ENCODE measurements at places on chromosomes 12 and 14. TPM values are rescaled to one million over a fixed set of nuclear protein-coding genes. Genes with fewer than 3 reads are reported as not detected.

GRCh38 chr12:52213564-52214420 lies 19.3 kb upstream of the KRT7 start:
- peaks cover 16% of the 10 kb centered on the region for H3K27me3 ChIP-seq
- H3K27ac ChIP-seq: peak overlapping the region; percentile 72
- peak; percentile 79 for DNase-seq
- no peak overlapping the region for H3K4me3 ChIP-seq

DNA sequence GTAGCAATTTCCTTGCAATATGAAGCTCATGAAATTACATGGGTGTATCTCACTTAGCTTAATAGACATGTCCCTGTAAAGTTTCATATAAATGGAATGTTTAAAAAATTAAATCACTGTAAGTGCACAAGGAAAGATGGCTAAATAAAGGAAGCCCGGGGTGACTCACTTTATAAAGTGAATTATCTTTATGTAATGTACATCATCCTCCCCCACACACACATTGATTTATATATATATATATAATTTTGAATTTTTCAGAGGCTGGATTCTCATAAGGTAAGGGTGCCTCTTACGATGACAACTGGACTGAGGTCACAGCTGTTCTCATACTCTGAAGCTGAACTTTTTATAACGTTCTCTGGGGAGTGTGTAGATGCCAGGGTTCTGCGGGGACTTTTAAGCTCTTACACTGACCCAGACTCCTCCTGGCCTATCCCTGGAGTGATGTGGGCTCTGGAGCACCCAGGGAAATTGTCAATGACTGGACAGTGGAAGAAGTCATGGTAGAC lies 108.7 kb upstream of the HIF1A start:
- peak overlapping the region; percentile 1 for H3K27ac ChIP-seq
- H3K36me3 ChIP-seq: no peaks in the 10 kb centered on the region
- H3K4me3 ChIP-seq: no peak overlapping the region
- no peaks in the 10 kb centered on the region for H3K27me3 ChIP-seq

DNA sequence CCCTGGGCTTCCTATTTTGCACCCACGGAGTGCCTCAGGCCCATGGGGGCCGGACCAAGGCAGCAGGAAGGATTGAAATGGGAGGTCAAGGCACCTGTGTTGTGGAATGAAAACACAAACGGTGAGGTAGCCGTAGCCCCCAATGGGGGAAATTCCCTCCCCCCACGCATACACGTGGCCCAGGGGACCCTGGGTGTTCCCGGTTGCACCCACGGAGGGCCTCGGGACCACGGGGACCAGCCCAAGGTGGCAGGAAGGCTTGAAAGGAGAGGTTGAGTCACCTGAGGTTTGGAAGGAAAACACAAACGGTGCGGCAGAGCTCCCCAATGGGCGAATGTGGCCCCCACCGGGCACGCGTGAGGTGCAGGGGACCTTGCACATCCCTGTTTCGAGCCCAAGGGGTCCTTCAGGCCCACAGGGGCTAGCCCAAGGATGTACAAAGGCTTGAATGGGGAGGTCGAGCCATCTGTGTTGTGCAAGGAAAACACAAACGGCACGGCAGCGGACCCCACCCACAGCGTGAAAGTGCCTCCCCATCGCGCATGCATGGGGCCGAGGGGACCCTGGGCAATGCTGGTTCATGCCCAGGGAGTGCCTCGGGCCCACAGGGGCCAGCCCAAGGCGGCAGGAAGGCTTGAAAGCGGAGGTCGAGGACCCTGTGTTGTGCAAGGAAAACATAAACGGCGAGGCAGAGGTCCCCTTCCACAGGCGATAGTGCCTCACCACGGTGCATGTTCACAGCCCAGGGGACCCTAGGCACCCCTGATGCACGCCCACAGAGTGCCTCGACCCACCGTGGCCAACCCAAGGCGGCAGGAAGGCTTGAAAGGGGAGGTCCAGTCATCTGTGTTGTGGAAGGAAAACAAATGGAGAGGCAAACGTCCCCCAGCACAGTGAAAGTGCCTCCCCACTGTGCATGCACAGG lies 376.7 kb downstream of the ALG10 start:
- peaks cover 3% of the 10 kb centered on the region for H3K36me3 ChIP-seq
- no peak overlapping the region for H3K27ac ChIP-seq
- H3K4me3 ChIP-seq: no peak overlapping the region
- no peaks in the 10 kb centered on the region for H3K4me1 ChIP-seq
- no peaks in the 10 kb centered on the region for H3K27me3 ChIP-seq
- DNase-seq: peak; percentile 9

- H3K27ac ChIP-seq: no peak overlapping the region
- no peaks in the 10 kb centered on the region for H3K36me3 ChIP-seq
- H3K4me3 ChIP-seq: no peak overlapping the region
- no peak for DNase-seq
- H3K4me1 ChIP-seq: no peaks in the 10 kb centered on the region
- no peaks in the 10 kb centered on the region for H3K27me3 ChIP-seq
Observed at GRCh38 chr12:72863671-72864070, 591.5 kb downstream of the TRHDE start.

- no peak overlapping the region for H3K27ac ChIP-seq
- no peak overlapping the region for H3K4me3 ChIP-seq
- H3K27me3 ChIP-seq: peaks cover 7% of the 10 kb centered on the region
- peaks cover 7% of the 10 kb centered on the region for H3K4me1 ChIP-seq
- DNase-seq: no peak
Observed at GRCh38 chr14:104359301-104359968, 220.1 kb upstream of the C14orf180 start.

DNA sequence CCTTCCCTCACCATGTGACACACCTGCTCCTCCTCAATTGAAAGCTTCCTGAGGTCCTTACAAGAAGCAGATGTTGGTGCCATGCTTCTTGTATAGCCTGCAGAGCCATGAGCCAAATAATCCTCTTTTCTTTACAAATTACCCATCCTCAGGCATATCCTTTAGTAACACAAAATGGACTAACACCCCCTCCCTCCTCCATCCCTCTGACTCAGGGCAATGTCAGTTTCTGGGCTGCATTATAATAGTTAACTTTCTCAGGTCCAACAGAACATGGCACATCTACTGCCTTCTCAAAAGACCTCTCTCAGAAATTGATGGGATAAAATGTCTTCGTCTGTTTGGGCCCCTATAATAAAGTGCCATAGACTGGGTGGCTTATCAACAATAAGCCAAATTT lies 287.0 kb downstream of the DPF3 start:
- peaks cover 27% of the 10 kb centered on the region for H3K27me3 ChIP-seq
- no peak for DNase-seq
- H3K27ac ChIP-seq: no peak overlapping the region
- no peaks in the 10 kb centered on the region for H3K36me3 ChIP-seq

DNA sequence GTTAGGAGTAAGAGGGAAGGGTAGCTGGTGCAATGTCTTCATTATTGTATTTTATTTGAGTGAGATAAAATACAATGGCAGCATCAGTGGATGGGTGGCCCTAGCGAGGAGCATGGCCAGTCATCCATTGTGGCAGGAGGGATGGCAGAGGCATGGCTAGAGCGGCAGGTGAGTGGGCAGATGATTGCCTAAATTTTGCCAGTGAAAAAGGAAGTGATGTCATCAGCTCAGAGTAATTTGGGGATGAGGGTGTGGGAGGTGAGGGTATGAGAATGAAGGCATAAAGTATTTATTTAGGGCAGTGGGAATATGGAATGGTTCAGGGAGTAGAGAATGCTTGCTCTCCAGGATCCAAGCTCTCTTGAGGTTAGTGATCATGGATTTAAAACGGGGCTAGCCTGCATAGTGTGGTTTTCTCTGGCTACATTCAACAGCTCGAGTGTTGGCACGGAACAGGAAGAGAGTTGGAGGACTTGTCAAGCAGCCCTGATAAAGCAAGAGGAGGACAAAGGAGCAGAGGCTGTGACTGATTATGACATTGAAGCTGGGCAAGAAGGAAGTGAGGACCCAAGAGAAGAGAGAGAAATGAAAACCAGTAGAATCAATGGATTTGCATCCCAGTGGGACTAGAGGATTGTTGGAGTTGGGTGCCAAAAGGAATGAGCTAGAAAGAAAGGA lies 18.7 kb upstream of the SERPINA6 start:
- peaks cover 12% of the 10 kb centered on the region for H3K27me3 ChIP-seq
- H3K36me3 ChIP-seq: no peaks in the 10 kb centered on the region
- no peak for DNase-seq

- H3K36me3 ChIP-seq: no peaks in the 10 kb centered on the region
- H3K4me1 ChIP-seq: peaks cover 17% of the 10 kb centered on the region
- no peak for DNase-seq
- peak within 1 kb of the TSS; percentile 24 for H3K27ac ChIP-seq
- H3K4me3 ChIP-seq: peak within 1 kb of the TSS; percentile 66
Observed at GRCh38 chr12:53231921-53232645, at the start of gene RARG. Gene RARG, minus strand, starts transcription at chr12:53232209. Its CDS starts 4,664 bp downstream, at chr12:53227545.

GRCh38 chr14:23442721-23443356 lies 7.4 kb upstream of the MYH7 start:
- H3K36me3 ChIP-seq: no peaks in the 10 kb centered on the region
- peaks cover 13% of the 10 kb centered on the region for H3K27me3 ChIP-seq
- no peak overlapping the region for H3K27ac ChIP-seq
- peaks cover 13% of the 10 kb centered on the region for H3K4me1 ChIP-seq
- no peak overlapping the region for H3K4me3 ChIP-seq
- DNase-seq: no peak

- H3K27ac ChIP-seq: peak overlapping the region; percentile 85
- peaks cover 9% of the 10 kb centered on the region for H3K4me1 ChIP-seq
Observed at GRCh38 chr14:50666772-50667683, 1.1 kb downstream of the SAV1 start.

DNA sequence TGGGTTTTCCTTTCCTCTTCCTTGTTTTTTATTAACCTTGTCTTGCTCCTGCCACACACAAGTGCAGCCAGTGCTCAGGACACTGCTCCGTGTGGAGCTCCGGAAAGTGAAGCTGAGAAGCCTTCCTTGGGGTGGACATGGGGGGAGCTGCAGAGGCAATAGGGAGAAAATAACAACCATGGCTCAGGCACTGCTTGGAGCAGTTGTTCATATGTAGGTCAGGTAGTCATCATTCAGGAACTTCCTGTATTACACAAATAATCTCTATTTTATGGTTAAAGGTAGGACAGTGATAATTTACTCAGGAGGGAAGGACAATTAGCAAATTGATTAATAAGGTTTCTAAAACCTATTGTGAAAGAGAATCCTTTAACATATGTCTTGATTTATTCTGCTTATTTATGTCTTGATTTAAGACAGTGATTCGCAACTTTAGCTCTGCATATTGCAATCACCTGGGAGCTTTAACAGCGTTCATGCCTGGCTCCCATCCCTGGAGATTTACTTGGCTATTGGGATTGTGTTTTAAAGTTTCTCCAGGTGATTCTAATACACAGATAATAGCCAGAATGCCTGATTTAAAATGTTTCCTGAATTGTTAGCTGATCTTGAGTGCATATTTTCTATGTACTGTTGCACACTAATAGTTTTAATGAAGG lies 92.1 kb downstream of the ETV6 start:
- H3K4me1 ChIP-seq: peaks cover 19% of the 10 kb centered on the region
- no peak overlapping the region for H3K27ac ChIP-seq
- no peak overlapping the region for H3K4me3 ChIP-seq
- H3K27me3 ChIP-seq: no peaks in the 10 kb centered on the region

DNA sequence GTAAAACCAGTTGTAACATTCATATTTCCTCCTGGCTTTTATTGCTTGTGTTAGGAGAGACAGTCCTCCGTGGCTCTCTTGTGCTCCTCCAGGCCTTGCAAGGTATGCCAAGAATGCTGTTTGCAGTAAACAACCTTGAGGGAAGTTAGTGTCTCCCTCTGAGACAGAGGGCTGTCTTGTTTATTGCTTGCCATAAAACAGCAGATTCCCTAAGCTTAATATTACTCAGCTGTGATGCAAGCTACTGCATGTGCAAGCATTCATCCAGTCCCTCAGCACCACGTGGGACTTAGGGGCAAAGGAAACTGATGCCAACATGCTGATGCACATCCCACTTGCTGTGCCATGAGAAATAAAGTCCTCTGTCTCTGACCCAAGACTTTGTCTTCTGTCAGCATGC lies 6.6 kb downstream of the POMT2 start:
- no peaks in the 10 kb centered on the region for H3K27me3 ChIP-seq
- H3K4me3 ChIP-seq: no peak overlapping the region
- no peak for DNase-seq
- peaks cover 7% of the 10 kb centered on the region for H3K36me3 ChIP-seq
- no peak overlapping the region for H3K27ac ChIP-seq

DNA sequence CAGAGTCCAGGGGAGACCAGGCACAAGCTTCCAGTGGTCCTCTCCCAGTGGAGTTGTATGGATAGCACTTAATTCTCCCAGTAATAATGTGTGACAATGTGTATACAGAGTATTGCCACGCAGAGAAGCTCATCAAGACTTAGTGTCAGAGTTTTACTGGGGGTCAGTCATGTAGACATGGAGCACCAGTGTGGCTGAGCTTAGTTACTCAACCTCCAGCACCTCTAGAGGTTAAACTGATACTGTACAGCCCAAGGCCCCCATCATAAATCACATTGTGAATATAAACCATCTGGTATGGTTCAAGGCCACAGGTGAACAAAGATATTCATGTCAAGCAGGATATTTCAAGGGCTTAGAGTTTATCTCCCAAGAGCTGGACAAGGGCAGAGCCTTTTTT lies 378.1 kb upstream of the TMPO start:
- H3K36me3 ChIP-seq: no peaks in the 10 kb centered on the region
- no peaks in the 10 kb centered on the region for H3K27me3 ChIP-seq
- H3K27ac ChIP-seq: no peak overlapping the region
- H3K4me1 ChIP-seq: no peaks in the 10 kb centered on the region
- DNase-seq: no peak
- no peak overlapping the region for H3K4me3 ChIP-seq

GRCh38 chr14:92585981-92586937 lies 72.7 kb downstream of the RIN3 start:
- H3K36me3 ChIP-seq: no peaks in the 10 kb centered on the region
- H3K27ac ChIP-seq: no peak overlapping the region
- H3K4me3 ChIP-seq: no peak overlapping the region
- H3K27me3 ChIP-seq: no peaks in the 10 kb centered on the region

DNA sequence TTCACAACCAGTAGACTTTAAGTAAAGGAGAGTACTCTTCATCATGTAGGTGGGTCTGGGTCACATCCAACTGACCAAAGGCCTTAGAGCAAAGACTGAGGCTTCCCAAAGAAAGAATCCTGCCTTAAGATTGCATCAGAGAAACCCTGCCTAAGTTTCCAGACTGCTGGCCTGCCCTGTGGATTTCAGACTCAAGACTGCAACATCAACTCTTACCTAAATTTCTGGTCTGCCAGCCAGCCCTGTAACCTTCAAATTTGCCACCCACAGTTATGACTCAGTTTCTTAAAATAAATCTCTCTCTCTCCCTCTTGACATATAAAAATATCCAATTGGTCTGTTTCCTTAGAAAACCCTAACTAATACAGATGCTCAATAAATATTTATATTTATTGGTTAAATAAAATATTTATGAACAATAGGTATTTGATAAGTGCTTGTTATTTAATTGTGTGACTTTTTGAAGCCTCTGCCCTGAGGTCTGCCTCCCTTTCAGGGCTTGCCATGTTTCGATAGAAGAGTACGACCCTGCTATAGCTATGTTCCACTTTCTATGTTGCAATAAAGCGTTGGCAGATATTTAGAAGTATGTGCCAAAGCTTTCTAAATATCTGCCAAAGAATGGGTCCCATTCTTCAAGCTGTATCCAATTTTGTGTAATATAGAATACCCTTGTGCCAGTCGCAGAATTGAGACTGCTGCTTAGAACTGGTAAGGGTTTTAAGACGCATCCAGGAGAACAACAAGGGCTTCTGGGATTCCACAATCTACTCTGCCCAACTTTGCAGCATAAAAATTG lies 65.7 kb downstream of the TMEM30B start:
- DNase-seq: no peak
- peaks cover 8% of the 10 kb centered on the region for H3K4me1 ChIP-seq
- H3K4me3 ChIP-seq: no peak overlapping the region
- H3K27ac ChIP-seq: no peak overlapping the region
- H3K27me3 ChIP-seq: peaks cover 2% of the 10 kb centered on the region

Gene MSI1
- total RNA-seq: 127 TPM

Gene TPH2
- total RNA-seq: not detected

Gene SLCO1B1
- 0.17 TPM for total RNA-seq

Gene GAS2L3
- total RNA-seq: 55.1 TPM

Gene NDRG2
- 58.6 TPM for total RNA-seq
